Amygdala (tissue), 56 donors: ENCODE measurements at places on chromosomes 3 and 15.

- no peak for DNase-seq
Measured at GRCh38 chr3:129625072-129625874, 18.8 kb upstream of the PLXND1 start.

GRCh38 chr15:68979816-68980215 is 34.7 kb upstream of the NOX5 start:
- DNase-seq: no peak

- DNase-seq: no peak
Measured at GRCh38 chr3:142586803-142587406, 8.4 kb upstream of the ATR start.

- no peak for DNase-seq
Measured at GRCh38 chr3:5058471-5058951, 63.6 kb upstream of the ARL8B start.
